T-helper 2 cell treated with Interferon-gamma antibody and Interleukin-4, amounts not matched to agents 5 μg/mL and 100 μg/mL, for 36 hours (primary cell): ENCODE measurements at places on chromosomes 3 and 15.

GRCh38 chr3:18843983-18844382 lies 304.3 kb upstream of the KCNH8 start:
- H3K36me3 ChIP-seq, result no peaks in the 10 kb centered on the region
- peaks cover 28% of the 10 kb centered on the region for H3K4me1 ChIP-seq
- H3K27me3 ChIP-seq, result no peaks in the 10 kb centered on the region
- H3K4me3 ChIP-seq, result peak overlapping the region; percentile 39
- DNase-seq, result no peak
- H3K27ac ChIP-seq, result no peak overlapping the region

GRCh38 chr15:90160781-90161727 lies 40.1 kb upstream of the SEMA4B start:
- no peak overlapping the region for H3K4me3 ChIP-seq
- H3K27me3 ChIP-seq, result no peaks in the 10 kb centered on the region
- H3K36me3 ChIP-seq, result no peaks in the 10 kb centered on the region
- peaks cover 29% of the 10 kb centered on the region for H3K4me1 ChIP-seq
- no peak for DNase-seq

DNA sequence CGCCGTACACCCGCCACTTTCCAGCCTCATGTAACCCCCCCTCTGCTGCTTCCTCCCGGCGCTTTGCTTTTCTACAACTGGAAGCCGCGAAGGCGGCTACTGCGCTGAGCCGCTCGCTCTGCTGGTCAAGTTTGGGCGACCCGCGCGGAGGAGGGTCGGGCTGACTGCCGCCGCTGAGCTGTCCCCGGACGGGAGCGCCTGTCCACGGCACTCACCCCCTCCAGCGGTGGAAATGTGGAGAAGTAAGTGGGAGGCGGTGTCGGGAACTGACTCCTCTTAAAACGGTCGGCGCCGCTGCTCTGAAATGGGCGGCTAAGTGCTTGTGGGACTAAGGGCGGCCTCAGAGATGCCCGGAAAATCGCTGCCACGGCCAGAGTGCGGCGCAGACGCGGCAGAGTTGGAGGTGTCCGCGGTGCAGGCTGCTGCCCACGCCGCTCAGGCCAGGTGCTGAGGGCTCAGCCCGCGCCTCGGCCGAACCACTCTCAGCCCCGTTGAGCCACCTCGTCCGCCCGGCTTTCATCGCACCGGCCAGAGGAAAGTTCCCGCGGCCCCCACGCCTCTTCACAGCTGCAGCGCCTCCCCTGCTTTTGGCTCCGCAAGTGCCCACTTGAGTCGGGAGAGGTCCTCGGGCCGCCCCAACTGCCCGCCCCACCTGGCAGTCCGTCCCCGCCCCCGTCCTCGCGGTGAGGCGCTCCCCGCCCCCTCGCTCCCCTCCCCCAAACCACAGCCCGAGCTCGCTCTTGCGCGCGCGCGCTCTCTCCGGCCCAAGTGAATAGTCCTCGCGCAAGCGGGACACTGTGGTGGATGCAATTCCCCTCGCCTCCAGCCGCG lies at the start of gene EPHA6:
Gene EPHA6 (plus strand): TSS at position 775 of the 831 bp plus-strand sequence.
- H3K4me3 ChIP-seq, result peak within 1 kb of the TSS; percentile 79
- no peak for DNase-seq
- peaks cover 8% of the 10 kb centered on the region for H3K4me1 ChIP-seq
- H3K27ac ChIP-seq, result no peak within 1 kb of the TSS
- no peaks in the 10 kb centered on the region for H3K36me3 ChIP-seq

DNA sequence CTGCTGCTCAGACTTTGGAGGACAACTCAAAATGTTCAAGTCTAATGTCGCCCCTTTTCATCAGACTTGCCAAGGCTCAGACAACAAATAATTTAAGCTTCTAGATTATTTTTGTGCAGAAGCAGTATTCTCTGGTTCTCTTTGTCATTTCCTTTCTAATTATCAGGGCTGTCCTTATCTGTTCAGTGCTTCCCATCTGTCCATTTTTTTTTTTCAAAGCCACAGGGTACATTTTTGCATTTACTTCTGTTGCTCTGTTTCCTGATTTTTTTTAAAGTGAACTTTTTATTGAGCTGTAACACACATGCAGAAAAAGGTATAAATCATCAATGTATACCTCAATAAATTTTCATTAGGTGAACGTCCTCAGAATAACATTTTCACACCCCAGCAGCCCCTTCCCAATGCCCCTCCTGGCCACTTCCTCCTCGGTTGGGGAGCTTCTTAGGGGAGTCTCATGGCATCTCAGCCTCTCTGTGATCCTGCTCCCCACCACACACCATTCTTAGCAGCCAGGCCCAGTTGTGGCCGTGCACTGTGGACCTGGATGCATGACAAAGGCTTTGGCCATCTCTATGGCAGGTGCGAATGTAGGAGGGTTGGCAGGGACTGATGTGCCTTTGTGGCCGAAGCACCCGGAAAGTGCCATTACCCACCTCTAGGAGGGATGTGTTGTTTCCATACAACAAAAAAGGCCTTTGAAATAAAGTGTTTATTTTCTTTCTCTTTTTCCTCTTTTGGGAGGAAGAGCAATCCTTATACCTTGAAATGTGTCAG lies 303.5 kb upstream of the LRRFIP2 start:
- H3K4me3 ChIP-seq, result no peak overlapping the region
- no peak overlapping the region for H3K27ac ChIP-seq
- H3K36me3 ChIP-seq, result no peaks in the 10 kb centered on the region
- peaks cover 1% of the 10 kb centered on the region for H3K4me1 ChIP-seq
- peaks cover 23% of the 10 kb centered on the region for H3K27me3 ChIP-seq
- DNase-seq, result no peak

DNA sequence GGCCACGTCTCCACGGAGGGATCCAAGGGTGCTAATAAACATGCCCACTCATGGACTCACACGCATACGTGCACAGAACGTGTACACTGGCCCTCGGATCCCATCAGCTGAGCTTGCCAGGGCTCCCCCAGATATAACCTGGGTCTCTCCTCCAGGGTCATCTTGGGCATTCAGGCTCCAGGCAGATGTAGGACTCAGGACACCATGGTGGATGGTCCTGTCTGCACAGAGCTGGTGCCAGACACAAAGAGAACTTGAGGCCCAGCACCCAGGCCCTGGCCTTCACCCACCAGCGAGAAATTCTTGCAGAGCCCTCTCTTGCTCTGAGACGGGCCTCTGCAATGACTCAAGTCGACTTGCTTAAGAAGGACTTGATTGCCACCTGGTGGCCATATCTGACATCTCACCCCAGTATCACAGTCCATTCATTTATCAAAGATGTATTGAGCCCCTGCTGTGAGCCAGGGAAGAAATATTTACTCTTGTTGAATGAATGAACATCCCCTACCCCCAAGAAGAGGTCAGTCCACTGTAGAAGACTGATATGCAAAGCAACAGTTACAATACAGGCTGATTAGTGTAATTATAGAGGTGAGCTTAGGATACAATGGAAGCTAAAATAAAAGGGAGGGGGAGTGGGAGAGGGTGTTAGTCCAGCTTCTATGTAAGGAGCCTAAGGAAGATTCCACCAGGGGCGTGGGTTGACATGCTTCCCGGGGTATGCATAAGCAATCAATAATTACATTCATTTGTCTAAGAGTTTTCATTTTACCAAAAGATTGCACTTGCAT lies 34.2 kb upstream of the VPS8 start:
- no peak overlapping the region for H3K27ac ChIP-seq
- no peaks in the 10 kb centered on the region for H3K36me3 ChIP-seq
- peaks cover 13% of the 10 kb centered on the region for H3K27me3 ChIP-seq

DNA sequence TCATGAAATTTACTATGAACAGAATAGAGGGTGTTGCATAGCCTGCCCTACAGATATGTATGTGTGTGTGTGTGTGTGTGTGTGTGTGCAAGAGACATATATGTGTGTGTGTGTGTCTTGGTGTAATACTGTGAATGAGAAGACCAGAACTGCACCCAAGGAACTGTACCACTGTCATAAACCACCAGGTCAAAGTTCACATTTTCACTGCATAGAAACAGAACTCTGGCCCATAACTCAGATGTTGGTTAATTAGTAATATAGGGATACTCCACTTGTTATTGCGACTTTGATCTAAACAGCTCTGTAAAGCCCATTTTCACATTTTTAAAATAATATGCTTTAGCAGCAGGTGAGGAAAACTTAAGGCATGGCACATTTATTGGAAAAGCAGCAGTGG lies 111.8 kb downstream of the IGF2BP2 start:
- no peaks in the 10 kb centered on the region for H3K36me3 ChIP-seq
- H3K27me3 ChIP-seq, result peaks cover 14% of the 10 kb centered on the region
- no peak overlapping the region for H3K27ac ChIP-seq
- no peak overlapping the region for H3K4me3 ChIP-seq
- H3K4me1 ChIP-seq, result no peaks in the 10 kb centered on the region

DNA sequence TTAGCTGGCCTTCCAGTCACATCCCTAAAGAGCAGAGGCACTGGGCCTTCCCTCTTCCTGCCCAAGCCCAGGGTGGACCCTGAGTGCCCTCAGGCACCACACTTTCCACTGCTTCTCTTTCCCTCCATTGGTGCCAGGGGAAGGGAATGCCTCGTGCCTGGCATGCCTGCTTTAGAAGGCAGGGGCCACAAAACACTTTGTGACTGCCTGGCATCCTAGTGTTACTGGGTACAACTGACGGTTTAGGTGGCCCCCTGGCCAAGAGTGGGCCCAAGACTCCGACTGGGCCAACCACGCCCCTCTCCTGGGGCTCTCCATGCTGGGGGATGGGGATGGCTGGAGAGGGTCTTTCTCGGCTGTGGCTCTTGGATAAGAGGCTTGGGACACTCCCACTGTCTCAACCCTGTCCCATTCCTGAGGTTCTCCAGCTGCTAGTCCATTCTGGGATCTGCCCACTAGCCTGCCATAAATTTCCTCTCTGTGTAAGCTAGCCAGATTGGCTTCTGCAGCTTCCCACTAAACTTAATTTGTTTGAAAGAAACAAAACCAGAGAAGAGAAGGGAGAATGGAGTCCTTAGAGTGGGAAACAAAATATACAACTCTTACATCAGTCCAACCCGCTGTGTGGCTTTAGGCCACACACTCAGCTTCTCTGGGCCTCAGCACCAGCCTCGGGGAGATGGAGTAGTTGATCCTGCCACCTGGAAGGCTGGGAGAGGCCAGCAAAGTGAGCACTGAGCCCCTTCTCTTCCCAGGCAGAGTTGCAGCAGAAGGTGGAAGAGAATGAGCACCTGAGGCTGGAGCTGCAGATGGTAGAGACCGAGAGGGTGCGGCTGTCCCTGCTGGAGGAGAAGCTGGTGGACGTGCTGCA lies 24.1 kb upstream of the GP9 start:
- H3K4me1 ChIP-seq, result peaks cover 4% of the 10 kb centered on the region
- no peaks in the 10 kb centered on the region for H3K36me3 ChIP-seq
- H3K4me3 ChIP-seq, result no peak overlapping the region
- no peak overlapping the region for H3K27ac ChIP-seq

GRCh38 chr3:127417709-127418559 lies 130.1 kb upstream of the PRR20G start:
- no peak overlapping the region for H3K27ac ChIP-seq
- no peak overlapping the region for H3K4me3 ChIP-seq
- H3K4me1 ChIP-seq, result no peaks in the 10 kb centered on the region
- DNase-seq, result no peak
- H3K27me3 ChIP-seq, result peaks cover 29% of the 10 kb centered on the region
- H3K36me3 ChIP-seq, result no peaks in the 10 kb centered on the region

DNA sequence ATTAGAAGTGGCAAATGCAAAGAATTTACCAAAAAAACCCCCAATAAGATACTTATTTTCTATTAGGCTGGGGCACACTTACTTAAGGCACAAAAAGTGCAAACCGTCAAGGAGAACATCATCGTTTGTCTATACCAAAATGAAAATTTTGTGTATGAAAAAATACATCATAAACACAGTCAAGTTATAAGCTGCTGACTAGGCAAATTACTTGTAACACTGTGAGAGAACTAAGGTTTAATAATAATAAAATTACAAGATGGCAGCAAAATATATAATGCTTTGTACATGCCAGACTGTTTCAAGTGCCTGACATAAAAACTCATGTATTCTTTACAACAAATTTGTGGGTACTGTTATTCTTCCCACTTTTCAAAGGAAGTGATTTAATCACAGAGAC lies 297.2 kb upstream of the CRBN start:
- DNase-seq, result no peak
- no peaks in the 10 kb centered on the region for H3K36me3 ChIP-seq
- no peak overlapping the region for H3K27ac ChIP-seq
- H3K4me3 ChIP-seq, result no peak overlapping the region
